ENCODE measurements at places on chromosomes 6 and 20. TPM values are rescaled to one million over a fixed set of nuclear protein-coding genes. Genes with fewer than 3 reads are reported as not detected.

The IL17A gene
- total RNA-seq, result 0.03 TPM

The CALHM6 gene
- total RNA-seq, result 2.1 TPM

The ZBTB46 gene
- total RNA-seq, result 20.0 TPM

DNA sequence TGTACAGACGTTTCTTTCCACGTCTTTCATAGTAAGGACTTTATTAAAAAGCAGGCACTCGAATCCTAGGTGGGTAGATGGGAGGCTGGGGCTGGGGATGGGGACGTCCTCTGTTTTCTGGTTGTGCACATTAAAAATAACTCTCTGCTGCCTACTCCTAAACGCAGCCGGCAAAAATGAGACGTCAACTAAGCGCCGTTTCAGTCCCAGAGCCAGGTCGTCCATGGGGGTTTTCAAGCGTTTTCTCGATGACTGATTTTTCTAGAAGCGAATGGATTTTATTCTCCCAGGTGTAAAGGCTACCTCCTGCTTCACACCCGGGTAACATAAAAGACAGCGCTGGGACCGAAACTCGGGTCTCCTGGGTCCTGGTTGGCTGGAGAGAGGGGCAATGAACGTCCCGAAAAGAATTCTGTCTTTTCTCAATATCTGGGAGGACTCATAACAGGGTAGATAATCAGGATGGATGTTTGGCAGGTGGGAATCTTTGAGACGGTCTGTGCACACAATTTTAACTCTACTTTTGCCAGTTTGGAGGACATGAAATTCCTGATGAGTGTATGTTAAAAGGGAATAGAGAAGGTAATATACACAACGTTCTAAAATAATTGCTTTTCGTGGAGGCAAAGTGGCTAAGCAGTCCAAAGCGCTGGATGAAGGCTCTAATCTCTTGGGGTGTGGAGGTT lies 25.2 kb downstream of the GPX6 start:
- peak; percentile 31 for DNase-seq

DNA sequence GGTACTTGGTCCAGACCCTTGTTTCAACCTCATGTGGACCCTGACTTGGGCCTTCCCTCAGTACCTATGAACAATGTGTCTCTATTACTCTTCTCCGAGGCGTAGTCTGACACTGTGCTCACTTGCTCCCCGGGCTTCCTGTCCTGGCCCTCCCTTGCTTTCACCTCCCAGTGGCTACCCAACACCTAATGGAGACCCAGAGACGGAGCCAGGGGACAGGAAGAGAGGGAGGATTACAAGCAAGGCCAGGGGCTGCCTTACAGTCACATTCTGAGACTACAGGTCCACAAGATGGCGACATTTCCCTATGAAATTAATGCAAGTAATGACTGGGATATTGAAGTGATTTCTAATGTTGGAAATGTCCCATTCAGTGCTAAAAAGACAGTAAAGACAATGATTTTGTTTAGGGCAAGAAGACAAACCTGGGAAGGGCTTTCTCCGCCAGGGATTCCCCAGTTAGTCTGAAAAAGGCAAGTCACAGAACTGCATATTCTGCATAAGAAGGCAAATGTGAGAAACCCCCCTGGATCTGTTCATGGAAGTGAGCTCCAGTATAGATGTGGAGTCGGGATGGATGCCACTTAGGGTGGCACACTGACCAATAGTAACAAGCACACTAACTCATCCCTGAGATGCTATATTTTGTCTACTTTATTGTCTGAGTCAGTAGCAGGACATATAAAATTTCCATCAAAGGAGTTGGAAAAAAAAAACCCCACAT lies 44.0 kb upstream of the ZBTB24 start:
- DNase-seq, result peak; percentile 44

DNA sequence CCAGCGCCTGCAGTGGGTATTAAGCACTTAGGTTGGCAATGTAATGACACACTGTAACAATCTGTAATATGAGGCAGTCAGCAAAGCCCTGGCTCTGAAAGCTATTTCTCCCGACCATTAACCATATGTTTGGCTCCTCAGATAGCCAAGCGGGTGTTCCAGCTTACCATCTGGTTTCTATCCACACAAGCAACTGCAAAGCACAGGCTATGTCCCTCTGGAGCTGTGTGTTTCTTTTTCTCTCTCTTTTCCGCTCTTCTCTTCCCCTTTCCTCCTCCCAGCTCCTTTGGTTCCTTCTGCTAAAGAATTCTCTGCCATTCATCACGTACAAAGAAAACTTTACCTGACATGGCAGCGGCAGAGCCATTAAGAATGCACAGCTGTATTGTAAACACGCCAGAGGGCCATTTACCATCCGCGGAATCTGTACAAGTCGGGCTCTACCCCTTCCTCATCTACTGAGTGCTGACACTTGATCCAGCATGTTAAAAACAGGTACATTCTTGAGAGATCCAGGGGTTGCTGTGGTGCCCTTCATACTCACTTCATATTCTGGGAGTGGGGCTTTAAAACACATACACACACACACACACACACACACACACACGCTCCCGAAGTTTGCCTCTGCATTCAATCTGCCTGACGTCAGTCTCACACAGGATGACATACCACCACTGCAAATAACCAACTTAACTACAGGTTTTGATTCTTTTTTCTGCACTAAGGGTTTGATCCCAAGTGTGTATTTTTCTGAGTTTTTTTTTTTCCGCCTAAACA lies 77.2 kb downstream of the BACH2 start:
- DNase-seq, result no peak

GRCh38 chr6:10099529-10100140 lies 315.2 kb downstream of the TFAP2A start:
- no peak for DNase-seq

- no peak for DNase-seq
Measured at GRCh38 chr6:33751771-33752645, 5.3 kb upstream of the IP6K3 start.

DNA sequence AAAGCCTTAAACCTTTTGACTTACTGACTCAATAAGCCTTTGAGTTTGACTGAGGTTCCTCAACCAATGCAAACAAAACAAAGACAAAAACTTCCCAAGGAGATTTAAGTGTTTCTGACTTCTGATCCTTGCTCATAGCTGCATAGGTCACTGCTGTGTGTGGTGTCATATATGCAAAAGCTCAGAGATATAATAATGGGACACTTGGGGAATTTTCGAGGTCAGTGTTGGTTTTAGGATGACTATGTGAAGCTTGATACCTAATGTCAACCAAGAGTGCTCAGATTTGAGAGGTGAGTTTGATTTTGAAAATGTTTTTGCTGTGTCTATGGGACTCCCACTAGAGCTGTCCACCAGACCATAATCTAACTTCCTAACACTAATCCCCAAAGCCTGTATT lies 26.2 kb downstream of the ZKSCAN8 start:
- DNase-seq, result no peak

DNA sequence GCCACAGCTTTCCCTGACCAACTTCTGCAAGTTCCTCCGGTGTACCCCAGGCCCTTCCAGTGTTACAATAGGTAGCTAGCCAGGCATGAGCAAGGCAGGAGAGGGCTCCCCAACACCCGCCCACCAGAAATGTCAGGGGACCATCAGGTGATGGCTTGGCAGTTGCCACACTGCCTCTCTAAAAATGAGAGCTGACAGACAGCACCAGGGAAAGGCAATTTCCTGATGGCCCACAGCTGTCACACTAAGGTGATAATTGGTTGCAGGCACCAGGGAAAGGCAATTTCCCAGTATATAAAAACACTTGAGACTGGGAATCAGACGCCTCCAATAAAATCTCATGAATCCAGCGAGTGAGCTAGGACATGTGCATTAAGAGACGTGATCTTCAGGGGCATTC lies 49.9 kb downstream of the PXDC1 start:
- DNase-seq, result no peak

DNA sequence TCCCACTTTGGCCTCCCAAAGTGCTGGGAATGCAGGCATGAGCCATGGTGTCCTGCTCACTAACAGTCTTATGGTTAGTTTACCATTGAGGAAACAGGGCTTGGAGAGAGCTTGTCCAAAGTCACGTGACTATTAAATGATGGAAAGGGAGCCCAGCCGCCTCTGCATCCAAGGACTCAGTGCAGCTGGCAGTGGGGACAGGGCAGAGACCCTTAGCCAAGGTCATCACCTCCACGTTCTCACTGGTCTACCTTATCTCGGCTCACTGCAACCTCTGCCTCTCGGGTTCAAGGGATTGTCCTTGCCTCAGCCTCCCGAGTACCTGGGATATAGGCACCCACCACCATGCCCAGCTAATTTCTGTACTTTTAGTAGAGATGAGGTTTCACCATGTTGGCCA lies 109.3 kb downstream of the SLC23A2 start:
- DNase-seq, result no peak

- no peak for DNase-seq
Measured at GRCh38 chr6:43391440-43392031, 22.1 kb upstream of the ZNF318 start.
